Urothelium cell line (cell line): ENCODE measurements at places on chromosomes 5 and 9.

- peak; percentile 47 for DNase-seq
Measured at GRCh38 chr5:102715082-102715807, 39.9 kb upstream of the PAM start.

DNA sequence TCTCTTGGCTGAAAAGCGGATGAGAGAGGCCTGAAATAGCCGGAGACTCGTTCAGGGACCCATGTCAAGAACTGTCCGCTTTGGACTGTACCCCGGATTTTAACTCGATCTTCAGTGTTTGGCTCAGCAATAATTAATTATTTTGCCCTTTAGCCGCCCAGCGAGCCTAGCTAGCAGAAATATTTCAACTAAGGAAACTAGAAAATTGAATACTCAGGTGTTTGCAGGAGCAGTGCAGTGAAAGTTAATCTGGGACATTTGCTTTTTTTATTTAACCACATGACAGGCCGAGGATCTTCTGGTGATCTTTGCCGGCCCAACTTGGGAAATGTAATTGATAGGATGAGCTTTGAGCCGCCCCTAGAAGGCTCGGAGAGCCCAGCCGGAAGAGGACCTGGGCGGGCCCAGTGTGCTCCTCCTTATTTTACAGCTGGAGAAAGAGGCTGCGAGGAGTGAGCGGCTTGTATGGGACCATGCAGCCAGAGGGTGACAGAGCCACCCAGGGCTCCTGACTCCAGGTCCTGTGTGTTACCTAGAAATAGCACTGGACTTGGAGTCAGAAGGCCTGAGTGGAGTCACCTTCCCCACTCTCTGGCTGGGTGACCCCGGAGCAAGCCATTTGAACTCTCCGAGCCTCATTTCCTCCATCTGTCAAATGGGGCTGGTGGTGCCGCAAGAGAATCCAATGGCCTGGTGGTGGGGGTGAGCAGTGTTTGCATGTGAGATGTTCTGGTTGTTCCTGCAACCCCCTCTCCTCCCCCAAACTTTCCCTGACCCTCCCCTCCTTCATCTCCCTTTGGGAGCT lies 2.4 kb downstream of the PPARGC1B start:
- DNase-seq: no peak

- no peak for DNase-seq
Measured at GRCh38 chr5:11432116-11432515, 472.1 kb downstream of the CTNND2 start.

DNA sequence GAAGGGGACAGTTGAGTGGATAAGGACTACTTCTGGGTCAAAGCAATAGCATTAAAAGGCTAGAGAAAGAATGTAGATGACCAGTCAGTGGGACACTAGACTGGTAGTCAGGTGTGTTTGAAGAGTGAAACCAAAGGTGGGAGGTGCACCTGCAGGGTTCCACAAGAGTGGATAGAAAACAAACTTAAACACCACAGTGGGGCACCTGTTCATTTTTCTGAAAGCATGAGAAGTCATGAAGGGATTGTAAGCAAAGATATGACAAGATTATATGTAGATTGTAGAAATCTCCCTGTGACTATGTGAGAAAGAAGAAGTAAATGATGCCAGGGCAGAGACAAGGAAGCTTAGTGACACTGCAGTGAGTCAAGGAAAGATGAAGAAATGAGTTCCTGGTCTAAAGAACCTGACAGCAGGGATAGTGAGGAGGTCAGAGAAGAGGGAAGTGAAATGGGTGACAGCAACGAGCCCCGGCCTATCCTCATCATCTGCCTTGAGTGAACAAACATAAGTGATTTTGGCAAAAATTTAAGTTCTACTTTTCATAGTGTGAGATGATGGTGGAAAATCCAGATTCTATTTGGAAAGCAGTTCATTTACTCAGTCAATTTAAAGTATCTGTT lies 296.9 kb downstream of the TLE4 start:
- DNase-seq: no peak
